ENCODE measurements at places on chromosomes 4 and X. TPM values are rescaled to one million over a fixed set of nuclear protein-coding genes. Genes with fewer than 3 reads are reported as not detected.

CLCN4 gene
- 5.4 TPM for total RNA-seq

BRCC3 gene
- 2.8 TPM for total RNA-seq

MAOB gene
- 9.2 TPM for total RNA-seq

TCEAL6 gene
- total RNA-seq, result 51.9 TPM

HSFX3 gene
- 5.6 TPM for total RNA-seq

ZDHHC15 gene
- 3.5 TPM for total RNA-seq

NPY2R gene
- total RNA-seq, result 3.3 TPM

VCX3B gene
- 44.0 TPM for total RNA-seq

GRCh38 chr4:26330186-26330787 is 9.5 kb downstream of the RBPJ start:
- no peak for DNase-seq

GRCh38 chr4:53175640-53176039 is 190.2 kb downstream of the SCFD2 start:
- DNase-seq, result no peak

GRCh38 chr4:75235359-75235951 is 278.7 kb downstream of the RCHY1 start:
- no peak for DNase-seq

DNA sequence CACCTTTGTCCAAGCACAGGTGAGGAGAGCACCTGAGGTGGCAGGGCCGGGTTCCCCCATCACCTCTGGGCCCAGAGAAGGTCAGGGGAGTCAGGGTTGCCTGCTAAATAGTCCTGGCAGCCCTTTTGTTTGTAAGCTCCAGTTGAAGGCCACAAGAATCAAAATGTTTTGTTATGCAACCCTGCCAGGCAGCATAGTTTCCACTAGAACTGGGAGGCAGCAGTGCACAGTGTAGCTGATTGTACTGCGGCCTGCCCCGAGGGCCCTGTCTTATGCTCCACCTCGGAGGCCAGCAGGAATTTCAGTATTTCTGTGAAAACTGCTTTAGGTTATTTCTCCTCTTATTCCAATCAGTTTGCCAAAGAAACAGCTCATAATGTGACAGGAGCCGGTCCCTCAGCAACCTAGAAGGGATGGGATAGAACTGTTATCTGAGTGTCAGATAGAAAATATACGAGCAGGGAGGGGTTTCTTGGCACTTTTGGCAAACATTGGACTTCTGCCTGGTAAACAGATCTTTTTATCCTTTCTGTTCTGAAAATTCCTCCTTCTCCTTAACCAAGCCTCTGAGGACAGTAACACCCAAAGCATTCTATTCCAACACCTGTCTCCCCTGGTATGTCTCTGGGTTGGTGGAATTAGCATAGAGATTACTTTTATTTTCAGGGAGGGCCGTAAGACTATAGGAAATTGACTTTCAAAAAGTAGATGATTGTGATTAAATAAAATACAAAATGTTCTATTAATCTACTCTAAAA is 93.6 kb downstream of the LNX1 start:
- peak; percentile 82 for DNase-seq

GRCh38 chr4:20680736-20681135 is 19.5 kb upstream of the PACRGL start:
- DNase-seq, result no peak

DNA sequence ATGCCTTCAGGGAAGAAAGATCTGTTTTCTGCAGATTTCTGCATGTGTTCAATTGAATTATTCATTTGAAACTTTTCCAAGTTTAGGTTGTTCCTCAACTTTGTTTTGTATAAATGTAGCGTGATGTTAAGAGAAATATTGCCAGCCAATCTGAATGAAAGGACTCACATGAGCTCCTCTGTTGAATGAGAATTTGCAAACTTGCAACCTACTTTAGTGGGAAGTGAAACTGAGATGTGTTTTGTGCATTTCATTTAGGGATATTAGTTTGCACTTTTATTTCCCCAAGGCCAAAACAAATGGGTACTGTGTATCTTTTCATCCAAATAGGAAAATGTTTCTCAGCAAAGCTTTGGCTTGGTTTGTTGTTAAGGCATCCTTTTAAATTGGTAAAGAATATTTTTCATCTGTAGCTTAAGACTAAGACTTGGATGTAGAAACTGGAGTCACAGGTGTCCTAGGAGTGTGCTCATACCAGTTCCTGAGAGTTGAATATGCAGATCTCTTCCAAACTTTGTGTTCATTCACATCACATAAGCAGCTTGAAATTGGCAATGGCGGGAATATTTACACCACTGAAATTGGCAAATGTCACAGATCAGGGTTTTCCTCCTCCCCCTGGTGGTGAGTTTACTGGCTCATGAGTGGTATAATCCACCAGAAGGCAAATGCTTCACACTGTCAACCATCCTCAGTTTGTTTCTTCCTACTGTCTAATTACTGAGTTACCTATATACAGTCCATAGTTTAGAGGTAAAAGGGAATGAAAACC is 193.6 kb upstream of the BANK1 start:
- DNase-seq, result no peak

DNA sequence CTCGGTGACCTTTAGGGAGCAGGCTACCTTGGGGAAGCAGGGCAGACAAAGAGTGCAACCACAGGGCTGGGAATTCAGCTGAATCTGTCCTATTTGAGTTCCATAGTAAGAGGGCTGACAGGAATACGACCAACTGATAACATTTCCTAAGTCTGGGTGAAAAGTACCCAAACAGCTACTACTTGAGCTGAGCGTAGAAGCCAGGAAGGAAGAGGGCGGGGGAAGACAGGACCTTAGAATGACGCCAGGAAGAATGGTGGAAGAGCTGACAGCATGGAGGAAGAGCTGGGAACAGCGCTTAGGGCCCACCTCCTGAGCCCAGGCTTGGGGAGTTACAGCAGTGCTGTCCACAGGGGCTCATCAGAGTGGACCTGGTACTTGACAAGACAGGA is 14.4 kb downstream of the MECP2 start:
- DNase-seq, result no peak

DNA sequence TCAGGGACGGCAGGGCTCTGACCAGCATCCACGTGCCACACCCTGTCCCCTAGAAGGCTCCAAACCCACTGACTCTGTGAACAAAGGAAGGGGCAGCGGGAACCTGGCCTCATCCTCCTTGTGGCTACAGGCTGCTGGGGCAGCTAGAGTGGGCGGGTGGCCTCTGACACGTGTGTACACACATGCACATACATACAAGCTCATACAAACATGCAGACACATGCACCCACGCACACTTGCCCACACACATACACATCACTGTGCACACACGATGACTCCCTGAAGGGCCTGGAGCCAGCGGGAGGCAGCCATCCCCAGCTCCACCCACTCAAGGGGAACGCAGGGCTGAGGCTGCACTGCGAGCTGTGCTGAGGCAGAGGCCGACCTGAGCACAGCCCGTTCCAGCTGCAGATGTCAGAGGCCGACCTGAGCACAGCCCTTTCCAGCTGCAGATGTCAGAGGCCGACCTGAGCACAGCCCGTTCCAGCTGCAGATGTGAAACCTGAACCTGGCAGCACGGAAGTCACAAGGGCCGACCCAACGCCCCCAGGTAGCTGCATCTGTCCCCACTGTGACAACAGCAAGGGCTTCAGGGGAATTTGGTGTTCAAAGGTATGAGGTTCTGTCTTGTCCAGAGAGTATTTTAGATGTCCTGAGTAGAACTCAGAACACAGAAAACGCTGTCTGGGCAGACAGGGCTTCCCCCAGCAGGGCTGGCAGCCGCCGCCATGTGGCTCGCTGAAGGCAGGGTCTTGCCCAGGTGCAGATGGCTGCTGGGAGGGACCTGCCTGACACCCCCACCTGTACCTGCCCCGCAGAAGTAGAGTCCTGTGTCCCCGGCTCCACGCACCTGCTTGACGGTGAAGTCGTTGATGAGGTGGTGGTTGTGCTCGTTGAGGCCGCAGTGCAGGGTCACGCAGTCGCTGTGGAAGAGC is 33.5 kb downstream of the CTBP1 start:
- peak; percentile 74 for DNase-seq

DNA sequence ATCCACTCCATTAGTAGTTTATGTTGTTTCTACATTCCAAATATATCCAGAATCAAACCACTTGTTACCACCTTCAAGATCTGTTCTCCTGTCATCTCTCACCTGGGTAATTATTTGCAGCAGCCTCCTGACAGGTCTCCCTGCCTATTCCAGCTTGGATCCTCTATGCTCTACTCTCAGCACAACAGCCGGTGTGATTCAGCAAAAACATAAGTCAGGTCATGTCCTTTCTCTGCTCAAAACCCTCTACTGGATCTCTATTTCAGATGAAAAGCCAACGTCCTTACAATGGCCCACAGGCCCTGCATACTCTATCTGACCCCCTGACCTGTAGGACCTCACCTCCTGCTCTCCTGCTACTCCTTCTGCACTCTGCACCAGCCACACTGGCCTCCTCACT is 84.5 kb downstream of the NHSL2 start:
- DNase-seq, result no peak

DNA sequence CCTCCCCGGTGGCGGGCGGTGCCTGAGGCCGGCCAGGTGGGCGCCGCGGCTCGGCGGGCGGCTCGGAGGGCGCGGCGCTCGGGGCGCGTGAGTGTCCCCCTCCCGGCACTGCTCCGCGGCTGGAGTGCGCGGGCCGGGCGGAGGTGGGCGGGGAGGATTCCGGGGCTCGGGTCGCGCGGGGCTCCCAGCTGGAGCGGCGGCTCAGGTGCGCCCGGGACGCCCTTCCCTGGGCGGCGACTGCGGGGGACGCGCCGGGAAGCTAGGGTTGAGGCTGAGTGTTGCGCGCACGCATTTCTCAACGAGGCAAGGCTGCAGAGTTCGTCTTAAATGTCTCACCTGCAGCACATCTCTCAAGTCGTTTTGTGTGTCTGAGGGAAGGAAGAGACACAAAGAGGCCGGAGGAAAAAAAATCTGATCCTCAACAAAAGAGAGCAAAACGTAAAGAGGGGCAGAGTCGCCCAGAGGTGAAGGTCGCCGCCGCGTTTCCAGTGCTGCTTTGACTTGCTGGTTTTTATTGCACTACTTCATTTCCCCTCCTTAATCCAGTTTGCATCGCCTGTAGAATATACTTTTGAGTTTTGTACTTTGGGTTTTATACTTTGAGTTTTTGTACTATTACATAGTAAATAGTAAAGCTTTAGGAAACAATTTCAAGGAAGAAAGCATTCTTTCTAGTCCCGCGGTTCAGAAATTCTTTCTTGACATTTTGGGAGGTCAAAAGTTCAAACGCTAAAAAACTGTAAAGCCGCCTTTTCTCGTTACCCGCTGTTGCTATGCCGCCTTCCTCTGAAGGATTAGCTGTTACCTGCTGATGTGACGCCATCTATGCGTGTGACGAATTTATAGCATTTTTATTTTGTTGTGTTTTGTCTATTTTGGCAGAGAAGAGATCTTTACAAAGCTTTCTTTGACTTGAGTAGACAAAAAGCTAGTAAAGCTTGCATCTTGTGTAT is 106.5 kb upstream of the STOX2 start:
- peak; percentile 33 for DNase-seq

- DNase-seq, result peak; percentile 62
Measured at GRCh38 chrX:41067721-41068120, 17.5 kb upstream of the USP9X start.

DNA sequence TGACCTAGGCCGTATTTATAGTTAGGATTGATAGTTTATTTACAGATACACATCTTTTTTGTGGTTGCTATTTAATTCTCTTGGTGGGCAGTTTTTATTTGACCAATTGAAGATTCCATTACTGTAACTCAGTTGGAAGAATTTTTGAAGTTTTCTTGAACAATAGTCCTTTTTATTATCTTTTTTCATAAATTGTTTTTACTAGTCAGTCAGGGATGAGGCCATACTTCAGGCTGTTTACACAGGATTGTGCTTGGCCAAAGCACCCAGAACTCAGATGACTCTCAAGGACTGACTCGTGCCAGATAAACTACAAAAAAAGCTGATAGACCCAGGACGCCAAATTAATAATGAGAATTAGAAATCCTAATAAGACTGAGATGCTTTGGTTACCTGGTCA is 7.0 kb downstream of the HERC3 start:
- DNase-seq, result no peak

DNA sequence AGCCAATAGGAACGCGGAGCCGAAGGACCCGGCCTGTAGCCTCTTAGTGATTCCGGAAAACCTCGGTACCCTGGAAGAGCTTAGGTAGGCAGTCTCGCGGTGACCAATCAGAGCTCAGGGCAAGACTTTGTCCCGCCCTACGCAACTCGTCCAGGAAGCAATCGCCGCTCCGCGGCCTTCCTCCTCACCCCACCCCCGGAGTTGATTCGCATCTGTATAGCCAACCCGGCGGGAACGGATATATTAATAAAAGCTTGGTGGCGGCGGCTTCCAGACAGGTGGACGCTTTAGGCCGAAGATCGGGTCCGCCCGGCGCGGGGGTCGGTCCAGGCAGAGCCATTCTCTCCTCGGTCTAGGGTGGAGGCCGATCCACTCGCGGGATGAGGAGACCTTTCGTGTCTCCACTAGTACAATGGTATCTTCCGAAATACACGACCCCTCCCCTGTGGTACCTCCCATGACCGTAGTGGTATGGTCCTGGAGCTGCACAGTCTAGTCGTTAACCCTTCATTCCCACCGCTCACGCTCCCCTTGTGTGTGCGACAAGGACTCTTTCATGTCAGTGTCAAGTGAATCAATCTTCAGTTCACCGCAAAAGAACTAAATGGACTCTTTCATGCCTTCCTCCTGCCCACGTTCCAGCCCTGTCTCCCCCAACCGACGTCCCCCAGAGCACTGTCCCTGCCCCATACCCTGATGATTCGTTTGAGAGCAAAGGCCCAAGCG is 24.2 kb upstream of the GLOD5 start:
- peak; percentile 94 for DNase-seq

DNA sequence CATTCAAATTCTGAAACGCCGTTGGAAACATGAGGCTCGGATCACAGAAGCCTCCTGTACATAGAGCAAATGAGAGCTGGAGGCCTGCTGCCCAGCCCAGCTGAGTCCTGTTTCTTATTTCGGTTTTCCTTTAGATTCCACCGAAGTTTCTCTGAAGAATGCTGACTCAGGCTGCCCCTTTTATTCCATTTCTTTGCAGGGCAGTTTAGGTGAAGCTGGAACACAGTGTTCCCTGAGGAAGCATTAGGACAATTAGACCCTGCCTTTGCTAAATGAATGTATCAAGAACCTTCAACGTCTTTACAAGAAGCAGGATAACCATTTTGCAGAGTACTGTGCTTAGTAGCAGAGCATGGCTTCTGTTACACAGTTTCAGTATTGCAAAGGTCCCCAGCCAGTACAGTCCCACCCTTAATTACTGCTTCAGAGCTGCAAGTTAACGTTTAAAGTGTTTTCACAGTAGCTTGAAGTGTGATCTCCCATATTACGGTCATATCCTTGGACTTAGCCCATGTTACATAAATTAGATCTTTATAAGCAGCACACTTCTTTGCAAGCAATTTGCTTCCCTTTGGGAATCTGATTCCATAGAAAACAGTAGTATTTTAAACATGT is 117.0 kb downstream of the TBL1X start:
- DNase-seq, result no peak

DNA sequence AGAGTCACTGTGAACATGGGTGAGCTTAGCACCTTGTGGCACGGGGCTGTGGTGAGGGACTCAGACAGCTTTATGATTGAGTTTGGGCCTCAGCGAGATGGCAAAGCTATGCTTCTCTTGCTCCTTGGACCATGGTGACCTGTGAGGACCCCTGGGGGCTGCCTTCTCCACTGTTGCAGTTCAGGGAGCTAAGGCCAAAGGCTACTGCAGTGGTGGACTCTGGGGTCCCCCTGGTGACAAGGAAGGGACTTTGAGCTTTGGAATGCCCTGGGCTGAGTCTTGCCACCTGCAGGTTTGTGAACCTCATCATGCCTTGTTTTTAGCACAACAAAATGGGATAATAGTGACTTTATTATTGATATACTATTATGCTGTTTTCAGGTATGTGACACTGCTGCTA is 36.5 kb downstream of the TBL1X start:
- DNase-seq, result no peak

Measured in testis (tissue), 5 donors.